Epithelial cell of proximal tubule (primary cell): ENCODE measurements at places on chromosomes 5 and 9. TPM values are rescaled to one million over a fixed set of nuclear protein-coding genes. Genes with fewer than 3 reads are reported as not detected.

GRCh38 chr5:103232393-103232999, 26.1 kb upstream of the MACIR start:
- no peak for DNase-seq

DNA sequence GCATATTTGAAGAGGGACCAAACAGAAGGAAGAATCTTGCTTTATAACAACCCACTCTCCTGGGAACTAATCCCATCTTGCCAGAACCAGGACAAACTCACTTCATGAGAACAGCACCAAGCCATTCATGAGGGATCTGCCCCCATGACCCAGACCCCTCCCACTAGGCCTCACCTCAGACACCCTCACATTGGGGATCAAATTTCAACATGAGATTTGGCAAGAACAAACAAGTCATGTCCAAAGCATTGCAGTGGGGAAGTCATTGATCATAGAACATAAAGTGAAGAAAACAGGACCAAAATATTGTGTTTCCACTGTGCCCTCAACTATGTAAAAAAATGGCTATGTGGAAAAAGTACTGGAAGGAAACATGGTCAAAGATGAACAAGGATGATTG, 43.9 kb downstream of the MAP1B start:
- DNase-seq, result no peak

The JAKMIP2 gene
- 0.14 and 0.17 TPM in 2 replicates for total RNA-seq

The CER1 gene
- not detected in 2 replicates for total RNA-seq
